Fibroblast of skin of abdomen (primary cell): ENCODE measurements at places on chromosomes 7 and 10.
A peak's percentile ranks its signal among the peaks of the same experiment; 100 is the strongest.

DNA sequence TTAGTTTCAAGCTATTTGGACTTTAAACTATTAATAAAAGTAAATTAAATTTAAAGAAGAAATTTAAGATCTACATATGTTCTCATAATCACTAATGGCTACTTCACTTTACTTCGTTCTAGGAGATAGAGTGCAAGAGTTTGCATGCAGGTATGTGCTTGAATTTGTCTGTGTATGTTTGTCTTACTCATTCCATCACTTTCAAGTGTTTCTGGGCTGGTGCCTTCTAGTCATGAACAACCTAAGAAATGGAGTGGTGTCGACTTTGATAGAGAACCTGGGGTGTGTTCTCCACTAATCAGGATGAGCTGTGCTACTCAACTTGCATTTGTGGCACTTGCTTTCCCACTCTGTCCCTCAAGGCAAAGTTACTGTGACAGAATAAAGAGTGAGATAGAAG lies 169.9 kb downstream of the KCND2 start:
- no peak for DNase-seq

GRCh38 chr10:31808258-31809218 lies 120.1 kb downstream of the ARHGAP12 start:
- DNase-seq: peak; percentile 83

- DNase-seq: no peak
Observed at GRCh38 chr10:35352512-35352911, 16.2 kb downstream of the CCNY start.

GRCh38 chr7:18201350-18201749 lies 173.7 kb upstream of the PRPS1L1 start:
- DNase-seq: no peak

DNA sequence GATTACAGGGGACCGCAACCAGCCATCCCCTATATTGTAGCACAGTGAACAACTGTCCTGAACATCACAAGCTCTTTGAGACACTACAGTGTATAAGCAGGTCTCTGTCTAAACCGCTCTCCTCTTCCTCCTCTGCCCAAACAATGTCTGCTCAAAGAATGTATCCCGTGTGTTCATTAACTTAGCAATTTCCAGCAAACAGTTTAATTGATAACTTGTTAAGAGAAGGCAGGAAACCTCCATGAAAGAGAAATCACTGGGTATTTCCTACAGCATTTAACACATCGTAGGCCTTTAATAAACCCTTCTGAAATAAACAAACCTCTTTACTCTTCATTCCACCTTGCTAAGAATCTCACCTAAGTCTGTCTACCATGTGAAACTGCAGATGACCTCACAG lies 1.5 kb downstream of the PMS2 start:
- DNase-seq: no peak

DNA sequence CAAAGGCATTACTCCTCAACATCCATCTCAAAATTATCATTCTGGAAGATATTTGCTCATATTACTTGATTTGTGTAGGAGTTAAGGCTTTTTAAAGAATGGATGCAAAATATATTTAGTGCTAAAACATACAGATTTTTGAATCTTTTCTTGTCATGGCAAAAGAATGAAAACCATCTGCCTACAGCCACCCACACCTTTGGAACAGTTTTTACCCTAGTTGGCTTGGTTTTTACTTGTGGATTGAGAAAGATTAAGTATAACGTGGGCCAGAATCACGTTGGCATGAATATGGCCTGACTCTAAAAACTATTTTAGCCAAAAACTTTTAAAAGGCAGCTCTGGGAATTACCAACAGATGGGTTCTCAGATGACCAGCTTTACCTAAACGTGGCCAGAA lies 128.2 kb downstream of the SPAG6 start:
- no peak for DNase-seq

DNA sequence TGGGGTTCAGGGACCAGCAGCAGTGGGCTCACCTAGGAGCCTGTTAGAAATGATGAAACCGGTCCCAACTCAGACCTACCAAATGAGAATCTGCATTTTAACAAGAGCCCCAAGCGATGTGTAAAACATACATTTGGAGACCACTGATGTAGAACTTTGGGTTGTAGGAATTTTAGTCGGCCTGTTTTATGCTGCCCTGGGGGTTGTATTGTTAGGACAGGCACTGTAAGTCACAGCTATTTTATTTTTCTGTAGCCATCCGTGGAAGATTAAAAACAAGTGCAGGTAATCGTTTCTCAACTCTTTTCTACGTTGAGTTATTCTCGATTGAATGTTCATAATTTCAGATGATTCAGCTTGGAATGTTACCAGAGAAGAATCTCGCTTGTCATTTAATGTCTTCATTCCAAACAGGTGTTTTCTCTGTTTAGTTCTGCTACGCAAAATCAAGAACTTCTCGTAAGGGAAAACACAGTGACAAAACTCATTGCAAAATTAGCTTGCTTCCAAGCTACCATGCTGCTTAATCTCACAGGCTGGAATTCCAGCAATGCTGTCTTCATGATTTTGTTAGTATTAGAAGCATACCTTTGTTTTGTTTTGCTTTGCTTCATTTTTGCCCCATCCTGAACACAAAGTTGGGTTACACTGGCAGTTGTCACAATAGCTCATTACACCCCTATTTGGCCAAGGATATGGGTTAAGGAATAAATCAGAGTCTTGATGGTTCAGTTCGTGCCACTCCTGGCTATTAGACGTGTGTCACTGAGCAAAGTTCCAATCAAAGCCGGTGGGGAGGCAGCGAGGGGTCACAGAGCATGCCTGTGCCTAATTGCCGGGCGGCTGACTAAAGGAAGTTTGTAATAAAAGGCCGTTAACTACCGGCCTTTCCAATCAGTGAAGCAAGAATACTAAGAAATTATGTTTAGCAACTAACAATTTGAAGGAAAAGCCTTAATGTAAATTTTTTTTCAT lies 676.9 kb downstream of the GATA3 start:
- DNase-seq: no peak

- no peak for DNase-seq
Observed at GRCh38 chr7:188727-189500, 3.5 kb upstream of the FAM20C start.

- peak; percentile 43 for DNase-seq
Observed at GRCh38 chr10:99435986-99436638, 5.7 kb upstream of the GOT1 start.

- peak; percentile 26 for DNase-seq
Observed at GRCh38 chr7:1666317-1666822, 3.7 kb upstream of the ELFN1 start.

GRCh38 chr7:48255046-48255445 lies 83.8 kb downstream of the ABCA13 start:
- DNase-seq: peak; percentile 69

DNA sequence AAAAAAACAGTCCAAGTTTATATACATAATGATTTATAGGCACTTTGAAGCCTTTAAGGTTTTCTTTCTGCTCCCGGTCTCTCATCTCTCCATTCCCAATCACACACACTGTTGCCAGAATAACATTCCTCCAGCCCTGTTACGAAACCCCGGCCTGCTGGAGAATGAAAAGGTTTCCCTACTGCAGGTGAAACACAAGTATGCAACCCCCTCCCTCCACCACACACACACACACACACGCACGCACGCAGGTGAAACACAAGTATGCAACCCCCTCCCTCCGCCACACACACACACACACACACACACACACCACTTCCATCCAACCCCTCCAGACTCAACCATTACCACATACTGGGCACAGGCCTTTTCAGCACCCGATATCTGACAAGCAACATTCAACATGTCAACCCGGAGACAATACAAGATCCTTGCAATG lies 87.5 kb downstream of the PARD3 start:
- peak; percentile 25 for DNase-seq

GRCh38 chr10:27578316-27578715 lies 74.2 kb downstream of the RAB18 start:
- DNase-seq: no peak

DNA sequence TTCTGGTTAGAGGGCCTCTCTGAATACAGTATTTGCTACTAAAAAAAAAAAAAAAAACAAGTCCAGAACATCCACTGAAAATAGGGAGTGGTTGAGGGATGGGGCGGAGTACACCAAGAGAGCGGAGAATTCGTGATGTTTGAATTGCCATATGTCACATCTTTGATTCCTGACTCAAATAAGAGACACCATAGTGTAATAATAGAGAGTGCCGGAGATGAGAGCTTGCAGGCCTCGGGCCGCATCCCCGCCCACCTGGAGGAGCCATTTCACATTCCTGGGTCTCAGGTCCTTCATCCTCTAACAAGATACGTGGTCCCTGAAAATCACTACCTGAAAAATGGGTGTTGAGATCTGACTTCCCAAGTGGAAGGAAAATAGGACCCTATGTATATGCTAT lies 46.8 kb downstream of the KIAA1549 start:
- no peak for DNase-seq

DNA sequence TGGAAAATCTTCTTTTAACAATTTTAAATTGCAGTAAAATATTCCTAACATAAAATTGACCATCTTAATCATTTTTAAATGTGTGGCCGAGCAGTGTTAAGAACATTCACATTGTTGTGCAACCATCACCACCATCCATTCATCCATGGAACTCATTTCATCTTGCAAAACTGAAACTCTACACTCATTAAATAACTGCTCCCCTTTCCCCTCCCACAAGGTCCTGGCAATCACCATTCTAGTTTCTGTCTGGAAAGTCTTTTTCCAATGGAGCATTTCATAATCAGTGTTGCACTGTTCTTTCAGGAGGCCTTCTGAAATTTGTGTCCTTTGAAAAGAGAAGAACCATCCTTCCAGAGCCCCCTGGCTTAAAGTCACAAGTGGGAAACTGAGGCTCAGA lies 233.1 kb downstream of the PLXNA4 start:
- peak; percentile 14 for DNase-seq

DNA sequence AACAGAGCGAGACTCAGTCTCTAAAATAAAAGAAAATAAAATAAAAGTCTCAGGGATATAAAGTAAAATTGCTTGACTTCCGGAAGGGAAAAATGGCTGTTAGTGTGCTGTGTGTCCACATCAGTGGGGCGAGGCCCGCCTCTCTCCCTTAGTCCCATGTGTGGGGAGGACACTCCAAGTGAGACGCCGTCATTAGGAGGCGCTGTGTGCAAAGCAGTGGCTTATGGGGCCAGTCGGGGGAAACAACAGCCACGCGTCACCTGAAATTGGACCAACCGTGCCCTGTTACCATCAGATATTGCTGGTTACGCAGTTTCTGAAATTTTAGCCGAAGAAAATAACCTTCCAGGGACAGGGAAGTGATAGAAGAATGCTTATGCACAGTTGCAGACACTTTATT lies 15.8 kb downstream of the SFXN4 start:
- DNase-seq: no peak

GRCh38 chr7:131370523-131370968 lies 42.9 kb downstream of the MKLN1 start:
- DNase-seq: peak; percentile 66

DNA sequence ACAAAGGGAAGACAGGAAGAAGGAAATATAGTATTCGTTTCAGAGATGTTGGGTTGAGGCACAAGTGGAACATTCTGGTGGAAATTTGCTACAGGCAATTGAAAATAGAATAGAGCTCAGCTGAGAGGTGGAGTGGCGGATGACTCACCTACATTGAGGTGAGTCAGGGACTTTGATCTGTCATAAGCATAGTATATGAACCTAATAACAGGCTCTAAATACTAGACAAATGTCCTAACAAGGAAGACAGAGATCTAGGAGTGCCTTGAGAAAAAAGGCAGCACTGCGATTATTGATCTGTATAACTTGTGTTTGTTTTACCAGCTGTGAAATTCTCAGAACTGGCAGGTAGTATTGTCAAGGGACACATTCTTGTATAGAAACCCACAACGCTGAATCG lies 907 bp upstream of the IFRD1 start:
- no peak for DNase-seq

DNA sequence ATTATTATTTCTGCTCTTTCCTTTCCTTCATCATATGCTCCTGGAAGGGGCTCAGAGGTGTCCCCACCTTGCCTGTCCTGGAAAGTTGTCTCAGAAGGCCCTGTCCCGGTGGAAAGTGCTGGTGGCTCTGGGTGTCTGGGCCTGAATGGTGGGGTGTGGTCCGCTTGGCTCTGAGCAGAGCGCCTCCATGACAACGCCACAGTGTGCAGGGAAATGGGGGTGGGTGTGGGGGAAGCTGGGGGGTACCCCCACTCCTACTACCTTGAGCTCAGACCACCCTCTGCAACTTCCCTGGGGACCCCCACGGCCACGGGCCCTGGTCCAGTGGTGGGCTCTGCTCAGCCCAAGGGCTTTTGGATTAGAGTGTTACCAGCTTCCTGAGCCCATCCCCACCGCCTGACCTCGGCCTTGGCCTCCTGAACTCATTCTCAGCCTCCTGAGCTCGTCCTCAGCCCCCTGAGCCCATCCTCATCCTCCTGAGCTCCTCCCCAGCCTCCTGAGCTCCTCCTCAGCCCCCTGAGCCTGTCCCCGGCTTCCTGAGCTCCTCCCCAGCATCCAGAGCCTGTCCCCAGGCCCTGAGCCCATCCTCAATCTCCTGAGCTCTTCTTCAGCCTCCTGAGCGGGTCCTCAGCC lies 106.4 kb upstream of the FAM20C start:
- DNase-seq: no peak

- no peak for DNase-seq
Observed at GRCh38 chr7:22683379-22683778, 43.6 kb upstream of the IL6 start.

DNA sequence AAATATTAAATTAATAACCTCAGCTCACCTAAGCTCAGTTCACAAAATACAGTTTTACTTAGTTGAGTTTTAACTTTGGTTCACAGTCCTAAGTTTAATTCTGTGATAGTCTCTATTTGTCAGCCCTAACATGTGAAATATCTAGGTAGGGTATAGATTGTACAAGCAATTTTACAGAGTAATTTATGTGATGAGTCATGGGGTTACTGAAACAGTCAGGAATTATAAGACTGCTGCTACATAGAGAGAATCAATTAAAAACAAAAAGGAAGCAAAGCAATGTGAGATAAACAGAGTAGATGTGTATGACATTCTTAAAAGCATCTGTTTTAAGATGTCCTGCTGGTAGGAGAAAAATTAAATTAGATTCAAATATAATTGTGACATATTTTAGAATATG lies 1018.2 kb upstream of the KCND2 start:
- peak; percentile 3 for DNase-seq

GRCh38 chr10:36188461-36188860 lies 546.4 kb upstream of the FZD8 start:
- DNase-seq: no peak

- DNase-seq: peak; percentile 91
Observed at GRCh38 chr10:67606572-67606971, 89.4 kb downstream of the CTNNA3 start.

- no peak for DNase-seq
Observed at GRCh38 chr10:97903128-97904017, 53.7 kb downstream of the GOLGA7B start.
